ENCODE measurements at places on chromosomes 5 and 9.

DNA sequence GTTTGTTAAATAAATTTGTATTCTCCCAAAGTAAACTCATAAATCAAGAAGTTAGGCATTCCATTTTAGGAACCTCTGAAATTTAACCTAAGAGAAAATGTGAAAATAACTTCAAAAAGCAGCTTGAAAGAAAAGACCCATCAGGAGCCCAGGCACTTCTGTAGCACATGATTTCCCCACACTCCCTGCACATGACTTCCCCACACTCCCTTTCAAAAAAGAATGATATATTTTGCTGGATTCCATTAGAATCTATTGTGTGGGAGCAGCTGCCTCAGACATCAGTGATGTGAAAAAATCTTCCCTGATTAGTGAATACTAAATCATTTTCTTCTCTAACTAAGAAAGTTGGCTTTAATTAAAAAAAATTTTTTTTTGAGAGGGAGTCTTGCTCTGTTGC, 83.3 kb downstream of the GLDC start:
- H3K27ac ChIP-seq, result no peak overlapping the region
- no peaks in the 10 kb centered on the region for H3K27me3 ChIP-seq
- H3K4me3 ChIP-seq, result no peak overlapping the region
- no peaks in the 10 kb centered on the region for H3K4me1 ChIP-seq
- DNase-seq, result no peak

DNA sequence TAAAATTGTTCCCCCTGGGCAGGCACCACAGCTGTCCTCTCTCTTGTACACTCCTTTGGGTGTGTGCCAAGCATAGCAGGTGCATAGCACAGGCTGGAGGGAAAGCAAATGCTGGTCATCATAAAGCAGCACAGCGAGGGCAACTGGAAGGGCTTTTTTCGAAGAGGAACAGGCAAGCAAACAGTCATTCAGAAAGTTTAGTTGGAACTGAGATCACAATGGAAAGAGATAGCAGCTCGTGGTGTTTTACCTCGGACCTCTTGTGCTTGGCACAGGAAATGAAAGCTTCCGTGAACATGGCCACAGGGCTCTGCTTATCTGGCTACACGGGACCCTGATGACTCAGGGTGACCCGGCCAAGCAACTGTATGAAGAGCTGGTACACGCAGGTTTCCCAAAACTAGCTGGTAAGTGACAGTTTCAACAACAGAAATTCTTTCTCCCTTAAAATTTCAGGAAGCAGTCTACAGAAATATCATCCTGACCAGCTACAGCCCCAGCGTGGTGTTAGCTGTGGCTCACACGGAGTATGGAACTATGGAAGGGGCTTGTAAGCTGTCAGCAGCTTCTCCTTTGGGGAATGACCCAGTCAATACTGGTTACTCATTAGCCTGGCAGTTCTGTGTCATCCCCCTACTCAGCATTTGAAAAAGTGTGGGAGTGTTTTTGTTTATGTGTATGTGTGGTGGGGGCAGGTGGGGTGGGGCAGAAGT, 48.1 kb downstream of the POC5 start:
- no peak for DNase-seq
- H3K4me1 ChIP-seq, result peaks cover 16% of the 10 kb centered on the region
- peaks cover 19% of the 10 kb centered on the region for H3K36me3 ChIP-seq
- H3K4me3 ChIP-seq, result peak overlapping the region; percentile 80

GRCh38 chr9:14096258-14096922, 217.6 kb downstream of the NFIB start:
- no peaks in the 10 kb centered on the region for H3K36me3 ChIP-seq
- DNase-seq, result no peak
- H3K4me1 ChIP-seq, result no peaks in the 10 kb centered on the region
- no peaks in the 10 kb centered on the region for H3K27me3 ChIP-seq

DNA sequence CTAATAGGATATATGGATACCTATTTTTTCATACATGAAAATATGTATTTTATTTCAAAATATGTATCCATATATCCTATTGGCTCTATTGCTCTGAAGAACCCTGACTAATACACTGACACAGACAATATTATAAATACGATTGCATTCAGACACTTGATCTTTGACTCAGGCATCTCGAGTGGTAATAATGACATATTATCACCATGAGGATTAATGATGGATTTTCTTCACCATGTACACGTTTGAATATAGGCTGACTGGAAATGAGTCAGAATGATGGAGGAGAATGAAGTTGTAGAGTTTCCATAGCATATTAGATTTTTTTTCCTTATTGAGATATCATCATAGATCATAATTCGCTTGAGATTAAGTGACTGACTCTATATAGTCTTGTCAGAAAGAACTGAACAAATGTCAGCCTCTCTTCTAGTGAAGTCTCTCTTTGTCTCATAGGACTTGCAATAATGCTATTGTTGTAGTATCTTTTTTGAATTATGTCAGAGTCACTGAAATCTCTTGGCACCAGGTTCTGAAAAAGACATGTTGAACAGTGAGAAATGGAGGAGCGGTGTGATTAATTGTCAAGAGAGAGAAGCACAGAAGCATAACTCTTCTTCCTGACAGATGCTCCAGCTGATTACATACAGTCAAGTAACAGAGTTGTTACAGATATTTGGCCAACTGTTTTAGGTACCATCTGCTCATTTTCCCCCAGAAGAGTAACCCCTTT, 41.4 kb upstream of the SLCO6A1 start:
- no peak overlapping the region for H3K4me3 ChIP-seq
- H3K27me3 ChIP-seq, result no peaks in the 10 kb centered on the region
- H3K4me1 ChIP-seq, result peaks cover 8% of the 10 kb centered on the region
- no peak overlapping the region for H3K27ac ChIP-seq

DNA sequence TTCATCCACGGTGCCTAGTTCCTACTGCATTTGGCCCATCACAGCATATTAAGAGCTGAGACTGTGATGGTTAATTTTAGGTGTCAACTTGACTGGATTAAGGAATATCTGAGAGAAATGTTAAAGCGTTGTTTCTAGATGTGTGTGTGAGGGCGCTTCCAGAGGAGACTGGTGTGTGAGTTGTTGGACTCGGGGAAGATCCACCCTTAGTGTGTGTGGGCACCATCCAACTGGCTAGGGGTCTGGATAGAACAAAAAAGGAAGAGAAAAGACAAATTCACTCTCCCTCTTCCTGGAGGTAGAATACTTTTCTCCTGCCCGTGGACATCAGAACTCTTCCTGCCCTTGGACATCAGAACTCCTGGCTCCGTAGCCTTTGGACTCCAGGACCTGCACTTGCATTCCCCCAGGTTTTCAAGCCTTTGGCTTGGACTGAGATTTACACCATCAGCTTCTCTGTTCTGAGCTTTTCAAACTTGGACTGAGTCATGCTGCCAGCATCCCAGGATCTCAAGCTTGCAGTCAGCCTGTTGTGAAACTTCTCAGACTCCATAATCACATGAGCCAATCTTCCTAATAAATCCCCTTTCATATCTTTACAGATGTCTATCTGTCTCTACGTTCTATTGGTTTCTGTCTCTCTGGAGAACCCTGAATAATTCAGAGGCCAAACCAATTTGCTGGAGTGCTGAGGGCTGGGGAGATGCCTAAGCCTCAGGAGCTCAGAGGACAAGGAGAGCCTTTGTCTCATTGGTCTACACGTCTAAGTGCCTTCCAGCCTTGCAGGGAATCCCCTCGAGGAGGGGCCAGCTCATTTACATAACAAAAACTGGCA, 164.5 kb downstream of the DCP2 start:
- no peaks in the 10 kb centered on the region for H3K36me3 ChIP-seq
- peaks cover 14% of the 10 kb centered on the region for H3K27me3 ChIP-seq

DNA sequence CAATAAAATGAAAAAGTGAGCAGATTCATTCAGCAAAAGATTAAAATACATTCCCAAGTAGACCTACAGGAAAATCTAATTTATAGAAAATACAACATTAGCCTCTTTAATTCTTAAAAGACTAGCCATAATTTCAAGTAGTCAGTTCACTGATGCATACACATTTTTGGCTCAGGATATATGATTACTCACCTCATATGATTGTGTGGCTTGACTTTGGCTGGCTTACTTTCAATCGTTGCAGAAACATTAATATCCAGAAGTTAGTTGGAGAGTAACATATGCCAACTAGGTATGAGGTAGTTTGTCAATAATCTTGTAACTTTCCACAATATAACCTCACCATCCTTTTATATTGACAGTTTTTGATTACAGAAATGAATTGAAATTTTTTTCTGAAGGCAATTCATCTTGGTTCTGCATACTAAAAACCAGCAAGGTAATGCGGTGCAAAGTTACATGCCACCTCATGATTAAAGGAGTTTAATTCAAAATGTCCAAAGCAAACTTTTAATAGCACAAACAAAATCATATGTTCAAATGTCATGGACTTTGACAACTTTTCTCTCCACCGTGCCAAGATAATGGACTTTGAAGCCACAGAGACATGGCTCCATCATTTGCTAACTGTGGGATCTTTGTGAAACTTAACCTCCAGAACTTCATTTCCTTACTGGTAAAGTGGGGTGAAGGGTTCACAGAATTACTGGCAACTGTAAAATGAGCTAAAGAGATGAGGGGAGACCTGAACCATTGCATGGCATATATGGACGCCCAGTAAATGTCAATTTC, 76.6 kb upstream of the PAM start:
- no peak overlapping the region for H3K27ac ChIP-seq
- no peak overlapping the region for H3K4me3 ChIP-seq
- no peaks in the 10 kb centered on the region for H3K4me1 ChIP-seq
- H3K27me3 ChIP-seq, result no peaks in the 10 kb centered on the region
- DNase-seq, result no peak

DNA sequence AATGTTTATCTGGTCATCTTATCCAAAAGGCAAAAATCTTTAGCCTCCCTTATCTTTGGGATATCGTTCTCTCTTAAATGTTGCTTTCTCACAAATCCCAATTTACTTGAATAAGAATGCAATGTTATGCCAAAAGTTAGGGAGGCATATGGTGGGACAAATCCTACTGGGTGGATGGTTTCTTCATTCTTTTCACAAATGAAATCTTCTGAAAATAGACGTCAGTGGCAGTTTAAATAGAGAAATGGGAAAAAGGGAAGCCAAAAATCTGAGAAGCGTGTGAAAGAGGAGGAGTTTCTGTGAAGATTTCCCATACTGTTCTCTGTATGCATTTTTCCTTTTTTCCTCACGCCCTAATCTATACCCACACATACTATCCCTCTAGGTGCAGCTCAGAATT, 2.5 kb upstream of the PCDHAC1 start:
- H3K36me3 ChIP-seq, result no peaks in the 10 kb centered on the region
- H3K27ac ChIP-seq, result no peak overlapping the region
- peaks cover 4% of the 10 kb centered on the region for H3K4me1 ChIP-seq
- no peak overlapping the region for H3K4me3 ChIP-seq

DNA sequence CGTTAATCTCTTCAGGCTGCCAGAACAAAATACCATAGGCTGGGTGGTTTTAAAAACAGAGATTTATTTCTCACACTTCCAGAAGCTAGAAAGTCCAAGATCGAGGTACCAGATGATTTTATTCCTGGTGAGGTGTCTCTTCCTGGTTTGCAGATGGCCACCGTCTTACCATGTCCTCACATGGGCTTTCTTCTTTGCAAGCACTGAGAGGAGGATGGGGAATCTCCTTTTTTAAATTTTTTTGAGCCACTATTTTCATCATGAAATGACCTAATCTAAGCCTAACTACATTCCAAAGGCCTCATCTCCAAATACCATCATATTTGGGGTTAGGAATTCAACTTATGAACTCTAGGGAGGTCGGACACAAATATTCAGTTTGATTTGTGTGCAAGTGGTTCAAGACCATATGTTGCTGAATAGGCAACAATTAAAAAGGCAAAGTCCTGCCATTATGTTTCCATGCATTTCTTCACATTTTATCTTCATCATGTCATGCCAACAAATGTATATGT, 371.2 kb downstream of the CDH18 start:
- no peak overlapping the region for H3K4me3 ChIP-seq
- no peak for DNase-seq
- H3K27me3 ChIP-seq, result no peaks in the 10 kb centered on the region
- no peak overlapping the region for H3K27ac ChIP-seq
- H3K36me3 ChIP-seq, result no peaks in the 10 kb centered on the region

GRCh38 chr5:138748630-138749081, 4.6 kb upstream of the CTNNA1 start:
- H3K27me3 ChIP-seq, result no peaks in the 10 kb centered on the region
- H3K36me3 ChIP-seq, result no peaks in the 10 kb centered on the region
- H3K4me1 ChIP-seq, result peaks cover 9% of the 10 kb centered on the region
- DNase-seq, result no peak
- H3K27ac ChIP-seq, result no peak overlapping the region

GRCh38 chr9:113313261-113313660, 10.1 kb upstream of the RNF183 start:
- H3K27me3 ChIP-seq, result peaks cover 1% of the 10 kb centered on the region
- no peak overlapping the region for H3K4me3 ChIP-seq
- no peak for DNase-seq

DNA sequence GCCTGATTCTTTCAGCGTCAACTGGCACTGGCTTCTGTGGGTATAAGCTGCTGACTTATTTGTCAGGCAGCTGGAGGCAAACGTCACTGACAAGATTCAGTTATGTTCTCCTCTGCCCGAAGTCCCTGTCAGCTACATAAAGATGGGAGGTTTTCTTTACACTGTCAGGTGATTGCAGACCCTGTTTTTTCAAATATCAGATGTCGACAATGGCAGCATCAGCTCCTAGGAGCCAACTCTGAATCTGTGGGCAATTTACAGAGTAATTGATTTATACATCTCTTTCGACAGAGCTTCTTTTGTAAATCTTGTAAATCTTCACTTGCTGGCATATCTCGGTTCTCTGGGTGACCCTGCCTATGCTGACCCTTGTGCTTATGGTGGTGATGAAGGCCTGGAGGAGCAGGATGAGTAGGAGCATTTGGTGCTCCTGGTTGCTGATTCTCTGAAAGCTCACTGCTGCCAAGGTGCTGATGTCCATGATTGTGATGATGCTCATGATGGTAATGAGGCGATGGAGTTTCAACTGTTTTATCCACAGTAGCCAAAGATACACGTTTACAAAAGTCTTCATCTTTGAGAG, 10.9 kb downstream of the SELENOP start:
- peaks cover 13% of the 10 kb centered on the region for H3K36me3 ChIP-seq
- H3K4me3 ChIP-seq, result no peak overlapping the region
- H3K27ac ChIP-seq, result no peak overlapping the region
- no peak for DNase-seq

DNA sequence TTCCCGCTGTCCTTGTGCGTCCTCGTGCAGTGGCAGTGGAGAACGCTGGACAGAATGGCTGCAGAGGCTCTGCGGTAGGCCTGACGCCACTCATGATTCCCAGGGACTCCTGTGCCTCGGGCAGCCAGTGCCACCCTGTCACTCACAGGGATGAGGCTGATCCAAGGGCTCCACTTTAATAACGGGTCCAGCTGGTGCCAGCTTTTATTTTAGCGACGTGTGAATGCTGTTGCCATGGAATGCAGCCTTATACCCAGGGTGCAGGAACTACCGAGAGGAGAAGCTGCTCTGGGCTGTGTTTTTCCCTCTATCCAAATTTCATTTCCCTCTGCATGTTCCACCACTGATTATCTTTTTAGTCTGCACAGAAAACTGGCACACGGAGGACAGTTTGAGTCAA, 15.8 kb upstream of the NTNG2 start:
- H3K36me3 ChIP-seq, result no peaks in the 10 kb centered on the region
- peaks cover 9% of the 10 kb centered on the region for H3K4me1 ChIP-seq
- no peak overlapping the region for H3K27ac ChIP-seq
- peaks cover 57% of the 10 kb centered on the region for H3K27me3 ChIP-seq

GRCh38 chr9:96203867-96204501, 98.0 kb downstream of the HSD17B3 start:
- no peaks in the 10 kb centered on the region for H3K27me3 ChIP-seq
- no peaks in the 10 kb centered on the region for H3K36me3 ChIP-seq
- no peak overlapping the region for H3K4me3 ChIP-seq
- no peak overlapping the region for H3K27ac ChIP-seq
